ENCODE measurements at places on chromosomes 1 and 21.
A peak's percentile ranks its signal among the peaks of the same experiment; 100 is the strongest.

DNA sequence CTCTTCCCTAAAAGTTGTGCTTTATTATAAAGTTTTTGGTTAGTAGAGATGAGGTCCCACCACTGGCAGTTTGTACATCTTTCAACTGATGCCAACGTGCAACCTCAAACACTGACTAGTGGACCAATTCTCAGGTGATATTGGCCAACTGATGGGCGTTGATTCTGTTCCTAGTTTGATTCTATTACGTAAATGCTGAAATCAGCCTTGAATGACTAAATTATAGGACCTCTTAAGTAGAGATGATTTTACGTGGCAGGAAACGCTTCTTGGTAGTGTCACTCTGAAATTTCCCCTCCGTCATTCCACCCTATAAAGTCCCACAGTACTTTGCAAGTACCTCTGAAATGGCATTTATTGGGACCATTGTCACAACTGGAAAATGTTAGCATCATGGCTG lies 8.8 kb upstream of the FNDC7 start:
- no peak for DNase-seq

- DNase-seq, result no peak
Observed at GRCh38 chr1:33050221-33051076, 13.8 kb upstream of the AK2 start.

GRCh38 chr1:95984798-95985374 lies 736.7 kb upstream of the PTBP2 start:
- no peak for DNase-seq

- peak; percentile 39 for DNase-seq
Observed at GRCh38 chr1:226738421-226738994, 574 bp downstream of the ITPKB start.

- no peak for DNase-seq
Observed at GRCh38 chr1:229075217-229075616, 195.7 kb upstream of the RAB4A start.

- no peak for DNase-seq
Observed at GRCh38 chr1:21052034-21052433, 124.7 kb downstream of the EIF4G3 start.
